Body of pancreas (tissue), 4 donors: ENCODE measurements at places on chromosomes 3 and 15.

DNA sequence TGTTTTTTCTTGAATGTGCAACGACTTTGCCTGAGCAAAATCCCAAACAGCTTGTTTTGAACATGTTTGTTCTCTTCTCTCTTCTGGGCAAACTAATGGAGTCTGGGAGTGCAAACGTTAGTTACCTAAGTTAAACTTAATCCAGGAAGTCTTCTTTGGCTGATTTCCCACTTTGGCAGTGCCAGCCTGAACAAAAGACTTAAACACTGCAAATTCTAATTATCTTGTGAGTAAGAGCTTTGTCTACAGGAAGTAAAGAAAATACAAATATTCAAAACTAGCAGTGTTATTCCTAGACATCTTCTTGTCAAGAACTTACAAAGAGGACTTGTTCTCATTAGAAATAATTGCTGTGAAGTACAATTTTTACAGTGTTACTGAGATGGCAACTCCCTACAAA is 16.7 kb upstream of the DENND6A start:
- no peak overlapping the region for H3K4me3 ChIP-seq
- H3K27me3 ChIP-seq, result no peaks in the 10 kb centered on the region
- no peaks in the 10 kb centered on the region for H3K4me1 ChIP-seq
- H3K36me3 ChIP-seq, result no peaks in the 10 kb centered on the region

- DNase-seq, result no peak
- no peak overlapping the region for H3K27ac ChIP-seq
- H3K4me3 ChIP-seq, result no peak overlapping the region
- no peaks in the 10 kb centered on the region for H3K27me3 ChIP-seq
Measured at GRCh38 chr3:155690921-155691320, 54.0 kb downstream of the PLCH1 start.

- no peak overlapping the region for H3K4me3 ChIP-seq
- DNase-seq, result no peak
- no peaks in the 10 kb centered on the region for H3K27me3 ChIP-seq
- H3K27ac ChIP-seq, result no peak overlapping the region
- H3K36me3 ChIP-seq, result peaks cover 4% of the 10 kb centered on the region
Measured at GRCh38 chr3:11346416-11346815, 74.2 kb downstream of the ATG7 start.

DNA sequence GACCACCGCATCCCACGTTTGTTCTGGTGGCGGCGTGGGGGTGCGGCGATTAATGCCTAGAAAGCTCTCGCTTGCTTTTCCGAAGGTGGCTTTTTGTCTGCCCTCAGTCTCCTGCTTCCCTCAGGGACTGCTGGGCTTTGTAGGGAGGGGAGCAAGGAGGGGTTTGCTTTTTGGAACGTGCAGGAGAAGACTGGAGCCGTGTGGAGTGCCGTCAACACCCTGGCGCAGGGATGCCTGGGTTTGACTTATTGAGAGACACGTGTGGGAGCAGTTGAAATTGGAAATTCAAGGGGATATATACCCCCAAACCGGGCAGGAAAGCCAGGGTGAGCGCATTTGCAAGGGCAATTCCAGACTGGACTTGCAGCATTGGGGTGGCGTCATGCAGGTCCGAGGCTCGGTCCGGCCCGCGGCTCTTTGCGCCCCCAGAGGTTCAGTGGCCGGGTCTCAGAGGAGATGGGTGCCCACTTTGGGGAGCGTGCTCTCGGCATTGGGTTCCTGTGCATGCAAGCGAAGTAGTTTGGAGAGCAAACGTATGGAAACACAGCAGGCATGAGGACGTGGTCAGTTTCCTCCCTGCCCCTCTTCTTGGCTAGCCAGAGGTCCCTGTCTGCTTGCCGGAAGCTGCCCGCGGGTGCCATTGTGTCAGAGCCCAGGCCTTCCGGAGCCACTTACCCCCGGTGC is 2.1 kb downstream of the EPHB1 start:
- H3K36me3 ChIP-seq, result no peaks in the 10 kb centered on the region
- H3K4me1 ChIP-seq, result peaks cover 24% of the 10 kb centered on the region
- DNase-seq, result no peak
- no peak overlapping the region for H3K4me3 ChIP-seq

GRCh38 chr3:40387895-40388254 is 891 bp downstream of the ENTPD3 start:
- H3K36me3 ChIP-seq, result no peaks in the 10 kb centered on the region
- H3K27me3 ChIP-seq, result no peaks in the 10 kb centered on the region
- peaks cover 22% of the 10 kb centered on the region for H3K4me1 ChIP-seq
- DNase-seq, result no peak
- H3K27ac ChIP-seq, result peak overlapping the region; percentile 55
- no peak overlapping the region for H3K4me3 ChIP-seq

DNA sequence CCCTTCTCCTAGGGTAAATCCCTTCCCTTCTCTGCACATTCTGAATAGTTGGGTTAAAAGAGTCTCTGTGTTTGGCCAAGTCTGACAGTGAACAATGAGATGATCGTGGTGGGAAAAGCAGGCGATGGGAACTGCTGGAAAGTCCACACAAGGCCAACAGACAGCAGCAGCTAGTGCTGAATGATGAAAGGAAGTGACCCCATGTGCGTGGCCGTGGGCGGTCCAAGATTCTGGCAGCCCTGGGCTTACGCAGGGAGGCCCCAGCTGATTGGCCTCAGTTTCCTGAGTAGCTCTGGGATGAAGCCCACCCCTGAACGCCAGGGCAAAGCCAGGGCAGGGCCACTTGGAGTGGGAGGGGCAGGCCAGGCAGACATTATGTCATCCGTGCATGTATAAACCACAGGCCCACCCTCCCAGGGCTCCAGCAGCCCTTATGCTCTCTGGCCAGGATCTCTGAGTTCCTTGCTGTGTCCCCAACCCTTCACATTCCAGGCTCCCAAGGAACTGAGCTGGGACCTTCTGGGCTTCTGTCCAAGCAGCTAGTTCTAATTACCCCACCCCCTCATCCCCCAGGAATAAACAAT is 57.8 kb downstream of the CDC25A start:
- H3K36me3 ChIP-seq, result no peaks in the 10 kb centered on the region
- no peaks in the 10 kb centered on the region for H3K27me3 ChIP-seq
- no peak overlapping the region for H3K27ac ChIP-seq
- no peaks in the 10 kb centered on the region for H3K4me1 ChIP-seq

- no peak for DNase-seq
- H3K27ac ChIP-seq, result no peak overlapping the region
- no peak overlapping the region for H3K4me3 ChIP-seq
- H3K4me1 ChIP-seq, result peaks cover 74% of the 10 kb centered on the region
Measured at GRCh38 chr3:53167418-53168174, 6.6 kb downstream of the PRKCD start.

DNA sequence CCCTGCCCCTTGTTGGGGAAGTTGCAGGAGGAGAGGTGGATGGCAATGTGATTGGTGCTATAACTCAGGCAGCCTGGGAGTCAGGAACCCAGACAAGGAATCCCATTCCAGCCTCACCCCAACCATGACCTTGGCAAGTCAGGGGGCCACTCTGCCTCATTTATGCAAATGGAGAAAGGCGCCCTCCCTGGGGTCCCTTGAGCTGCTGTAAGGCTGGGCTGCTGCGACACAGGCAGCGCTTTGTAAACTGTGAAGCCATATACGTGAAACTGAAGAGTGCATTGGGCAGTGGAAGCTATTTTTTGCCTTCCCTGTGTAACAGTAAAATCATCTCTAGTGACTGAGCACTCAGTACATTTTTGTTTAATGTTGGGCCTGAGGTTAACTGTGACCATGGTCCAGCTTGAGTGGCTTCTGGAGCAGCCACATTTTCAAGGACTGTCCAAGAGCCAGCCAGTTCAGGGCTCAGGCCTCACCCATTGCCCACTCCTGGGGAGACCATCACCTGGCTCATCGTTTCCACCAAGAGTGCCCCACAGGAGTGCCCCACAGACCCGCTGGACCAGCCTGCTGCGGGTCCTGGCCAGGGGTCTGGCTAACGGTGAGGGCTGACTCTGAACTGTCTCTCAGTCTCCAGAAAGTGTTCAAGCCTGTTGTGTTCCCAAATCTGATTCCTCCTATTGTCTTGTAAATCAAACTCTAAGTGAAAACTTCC is 27.9 kb downstream of the KIF7 start:
- no peak overlapping the region for H3K27ac ChIP-seq
- DNase-seq, result no peak
- no peak overlapping the region for H3K4me3 ChIP-seq
- no peaks in the 10 kb centered on the region for H3K36me3 ChIP-seq

- DNase-seq, result peak; percentile 83
- peak overlapping the region; percentile 97 for H3K27ac ChIP-seq
- H3K4me3 ChIP-seq, result peak overlapping the region; percentile 94
Measured at GRCh38 chr3:57596495-57597126, 533 bp downstream of the ARF4 start.

GRCh38 chr3:160929595-160929994 is 173.6 kb downstream of the PPM1L start:
- no peaks in the 10 kb centered on the region for H3K27me3 ChIP-seq
- no peak overlapping the region for H3K4me3 ChIP-seq
- no peak overlapping the region for H3K27ac ChIP-seq
- H3K4me1 ChIP-seq, result no peaks in the 10 kb centered on the region

- H3K27me3 ChIP-seq, result no peaks in the 10 kb centered on the region
- H3K4me1 ChIP-seq, result peaks cover 16% of the 10 kb centered on the region
- no peak for DNase-seq
Measured at GRCh38 chr3:50124800-50125178, 30.3 kb upstream of the SEMA3F start.

GRCh38 chr15:63436341-63436740 is 54.7 kb upstream of the CA12 start:
- H3K27ac ChIP-seq, result no peak overlapping the region
- H3K4me1 ChIP-seq, result peaks cover 11% of the 10 kb centered on the region

DNA sequence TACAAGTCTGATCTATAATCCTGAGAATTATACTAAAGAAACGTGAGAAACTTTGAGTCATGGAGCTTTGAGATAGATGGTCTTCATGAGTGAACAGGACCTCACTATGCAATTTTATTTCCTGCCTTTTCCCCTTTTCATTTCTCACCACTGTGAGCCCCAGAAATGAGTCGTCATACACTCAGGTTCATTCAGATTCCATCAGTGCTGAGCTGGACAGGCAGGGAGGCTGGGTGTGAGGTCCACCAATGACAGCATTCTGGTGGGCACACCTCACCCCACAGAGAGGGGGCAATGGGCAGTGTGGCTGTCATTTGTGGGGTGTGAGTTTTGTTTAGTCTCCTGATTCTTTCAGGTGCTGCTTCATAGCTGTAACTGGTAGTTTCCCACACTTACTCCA is 16.9 kb downstream of the TIGIT start:
- no peak overlapping the region for H3K27ac ChIP-seq
- H3K27me3 ChIP-seq, result no peaks in the 10 kb centered on the region
- no peaks in the 10 kb centered on the region for H3K4me1 ChIP-seq
- no peak for DNase-seq

DNA sequence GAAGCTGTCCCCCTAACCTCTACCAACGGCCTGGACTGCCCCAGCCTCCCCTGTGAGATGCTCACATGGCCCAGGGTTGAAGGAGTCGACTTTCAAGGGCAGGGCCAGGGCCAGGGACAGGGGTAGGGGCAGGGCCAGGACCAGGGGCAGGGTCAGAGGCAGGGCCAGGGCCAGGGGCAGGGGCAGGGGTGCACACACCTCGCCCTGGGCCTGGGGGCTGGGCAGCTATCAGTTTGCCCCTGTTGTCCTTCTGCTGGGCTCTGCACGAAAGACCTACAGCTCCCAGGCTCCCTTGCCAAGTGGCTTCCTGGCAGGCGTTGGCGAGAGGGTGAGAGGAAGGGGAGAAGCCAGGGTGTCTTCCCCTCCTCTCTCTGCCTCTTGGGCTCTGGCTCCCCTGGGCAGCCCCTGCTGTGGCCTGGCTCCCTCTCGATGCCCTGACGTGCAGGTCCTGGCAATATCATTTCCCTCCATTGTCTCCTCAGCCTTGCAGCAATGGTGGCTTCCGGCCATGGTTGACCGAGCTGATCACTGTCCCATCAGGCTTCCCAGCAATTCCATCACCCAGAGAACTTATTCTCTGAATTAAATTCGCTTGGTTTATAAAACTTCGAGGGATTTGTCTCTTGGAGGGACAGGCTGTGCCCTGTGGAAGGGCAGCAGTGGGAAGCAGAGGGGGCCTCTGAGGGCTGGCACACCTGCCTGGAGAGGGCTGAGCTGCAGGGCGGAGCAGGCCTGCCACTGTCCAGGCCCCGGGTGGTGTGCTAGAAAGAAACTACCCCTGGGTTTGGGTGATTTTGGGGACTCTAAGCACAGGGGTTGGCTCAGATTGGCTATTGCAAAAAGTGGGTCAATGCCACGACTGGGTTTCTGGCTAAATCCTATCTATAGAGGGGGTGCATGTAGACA is 13.9 kb downstream of the PRR23E start:
- H3K36me3 ChIP-seq, result no peaks in the 10 kb centered on the region
- no peaks in the 10 kb centered on the region for H3K27me3 ChIP-seq
- no peaks in the 10 kb centered on the region for H3K4me1 ChIP-seq
- H3K27ac ChIP-seq, result no peak overlapping the region
- no peak overlapping the region for H3K4me3 ChIP-seq

- no peaks in the 10 kb centered on the region for H3K36me3 ChIP-seq
- no peak overlapping the region for H3K27ac ChIP-seq
- no peaks in the 10 kb centered on the region for H3K27me3 ChIP-seq
- H3K4me3 ChIP-seq, result no peak overlapping the region
Measured at GRCh38 chr3:14209581-14210289, 31.1 kb downstream of the LSM3 start.

GRCh38 chr3:119240101-119240590 is 532 bp downstream of the B4GALT4 start:
- no peaks in the 10 kb centered on the region for H3K36me3 ChIP-seq
- peaks cover 20% of the 10 kb centered on the region for H3K4me1 ChIP-seq
- no peaks in the 10 kb centered on the region for H3K27me3 ChIP-seq
- DNase-seq, result no peak

DNA sequence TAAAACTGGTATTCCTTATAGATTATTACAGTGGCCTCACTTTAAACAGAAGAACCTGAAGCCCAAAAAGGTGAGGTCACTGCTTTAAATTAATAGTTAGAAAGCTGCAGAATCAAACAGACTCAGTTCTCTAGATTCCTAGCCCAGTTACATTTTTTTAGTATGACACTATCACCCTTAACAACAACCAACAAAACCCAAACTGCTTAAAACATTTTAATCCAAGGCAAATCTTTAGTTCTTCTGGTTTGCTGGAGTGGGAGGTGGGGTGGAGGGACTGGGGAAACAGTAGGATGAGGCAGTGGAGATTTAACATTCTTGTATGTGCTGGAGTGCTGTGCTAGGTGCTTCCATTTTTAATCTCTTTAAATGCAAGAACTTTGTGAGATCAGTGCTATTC is 631.6 kb upstream of the KCNMB2 start:
- H3K36me3 ChIP-seq, result no peaks in the 10 kb centered on the region
- H3K27ac ChIP-seq, result peak overlapping the region; percentile 52
- peaks cover 14% of the 10 kb centered on the region for H3K4me1 ChIP-seq
- no peak overlapping the region for H3K4me3 ChIP-seq
- H3K27me3 ChIP-seq, result no peaks in the 10 kb centered on the region
- no peak for DNase-seq

DNA sequence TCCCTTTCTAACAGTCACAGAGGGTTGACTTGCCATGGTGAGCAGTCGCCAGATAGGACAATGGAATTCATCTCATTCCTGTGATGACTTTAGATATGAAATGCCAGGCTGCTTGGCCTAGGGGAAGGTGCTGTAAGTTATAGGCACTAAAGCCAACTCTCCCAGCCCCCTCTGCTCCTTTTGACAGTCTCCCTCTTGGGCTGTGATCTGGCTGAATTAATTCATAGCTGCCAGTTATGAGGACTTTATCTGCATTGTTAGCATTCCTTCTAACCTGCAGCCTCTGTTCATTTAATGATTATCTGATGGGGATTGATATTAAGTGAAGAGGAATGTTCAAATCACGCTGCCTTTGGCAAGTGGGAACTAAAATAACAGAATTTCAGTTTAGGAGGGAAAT is 427.1 kb upstream of the RASGRP1 start:
- peaks cover 45% of the 10 kb centered on the region for H3K4me1 ChIP-seq
- H3K27ac ChIP-seq, result peak overlapping the region; percentile 52
- no peaks in the 10 kb centered on the region for H3K36me3 ChIP-seq
- no peak for DNase-seq

- DNase-seq, result no peak
- H3K4me3 ChIP-seq, result no peak overlapping the region
- H3K27ac ChIP-seq, result no peak overlapping the region
Measured at GRCh38 chr3:128006061-128007032, 45.9 kb upstream of the SEC61A1 start.
